ENCODE measurements at places on chromosomes 16 and 17. TPM values are rescaled to one million over a fixed set of nuclear protein-coding genes. Genes with fewer than 3 reads are reported as not detected.

JPT2 gene
- polyA plus RNA-seq = 41.5 TPM

C17orf58 gene
- 10.2 TPM for polyA plus RNA-seq

LAT gene
- polyA plus RNA-seq = 7.4 TPM

ZNF688 gene
- polyA plus RNA-seq = 3.7 TPM

CBFA2T3 gene
- not detected for polyA plus RNA-seq
